ENCODE measurements at places on chromosomes 7 and 10.

DNA sequence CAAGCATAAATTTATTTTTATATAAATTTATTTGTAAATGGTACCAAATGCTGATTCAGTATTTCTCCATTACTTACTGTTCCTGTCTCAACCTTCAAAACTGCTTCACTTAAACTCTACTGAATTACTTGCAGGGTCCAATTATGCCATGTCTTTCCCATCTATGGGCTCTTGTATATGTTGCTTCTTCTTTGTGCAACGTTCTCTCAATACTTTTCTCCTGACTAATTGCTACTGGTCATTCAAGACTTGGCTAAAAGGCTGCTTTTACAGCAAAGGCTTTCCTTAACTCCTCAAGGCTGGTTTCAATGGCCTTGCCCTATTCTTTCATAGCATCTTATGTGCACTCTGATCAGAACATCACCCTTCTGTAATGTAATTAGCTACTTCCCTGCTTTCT, 67.9 kb downstream of the RNLS start:
- no peak for DNase-seq

- peak; percentile 46 for DNase-seq
Measured at GRCh38 chr7:144513334-144513733, 109.8 kb upstream of the NOBOX start.

- no peak for DNase-seq
Measured at GRCh38 chr10:99369126-99369525, 40.0 kb downstream of the CNNM1 start.

DNA sequence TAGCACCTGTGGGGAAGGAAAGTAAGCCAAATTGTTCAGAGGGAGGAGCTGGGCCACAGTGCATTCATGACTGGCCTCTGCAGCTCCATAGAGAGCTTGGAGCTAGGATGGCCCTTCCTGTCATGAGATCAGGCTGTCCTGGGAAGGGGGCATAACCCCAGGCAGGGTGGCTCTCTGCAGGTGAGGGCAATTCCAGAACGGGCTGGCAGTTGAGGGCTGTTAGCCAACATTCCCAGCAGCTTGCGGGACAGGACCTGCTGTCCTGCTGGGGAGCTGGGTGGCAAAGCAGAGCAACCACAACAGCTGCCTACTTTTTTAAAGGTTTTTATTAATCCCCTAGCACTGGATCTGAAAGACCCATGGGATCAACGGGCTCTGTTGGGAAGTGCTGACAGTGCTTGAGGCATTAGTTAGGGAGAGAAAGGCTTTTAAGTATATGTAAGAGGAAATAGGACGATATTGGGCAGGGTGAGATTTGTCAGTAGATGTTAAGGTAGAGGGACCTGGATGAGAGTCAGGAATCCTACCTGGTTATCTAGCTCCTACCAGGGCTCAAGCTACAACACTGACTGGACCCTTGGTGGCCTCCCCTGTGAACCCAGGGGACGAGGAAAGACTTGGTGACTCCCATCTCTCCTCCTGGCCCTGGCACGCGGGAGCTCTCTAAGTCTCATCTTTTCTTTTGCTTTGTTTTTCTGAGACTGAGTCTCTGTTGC, 77.8 kb downstream of the NAMPT start:
- DNase-seq: no peak

GRCh38 chr7:38846280-38846679, 62.7 kb downstream of the VPS41 start:
- peak; percentile 21 for DNase-seq

DNA sequence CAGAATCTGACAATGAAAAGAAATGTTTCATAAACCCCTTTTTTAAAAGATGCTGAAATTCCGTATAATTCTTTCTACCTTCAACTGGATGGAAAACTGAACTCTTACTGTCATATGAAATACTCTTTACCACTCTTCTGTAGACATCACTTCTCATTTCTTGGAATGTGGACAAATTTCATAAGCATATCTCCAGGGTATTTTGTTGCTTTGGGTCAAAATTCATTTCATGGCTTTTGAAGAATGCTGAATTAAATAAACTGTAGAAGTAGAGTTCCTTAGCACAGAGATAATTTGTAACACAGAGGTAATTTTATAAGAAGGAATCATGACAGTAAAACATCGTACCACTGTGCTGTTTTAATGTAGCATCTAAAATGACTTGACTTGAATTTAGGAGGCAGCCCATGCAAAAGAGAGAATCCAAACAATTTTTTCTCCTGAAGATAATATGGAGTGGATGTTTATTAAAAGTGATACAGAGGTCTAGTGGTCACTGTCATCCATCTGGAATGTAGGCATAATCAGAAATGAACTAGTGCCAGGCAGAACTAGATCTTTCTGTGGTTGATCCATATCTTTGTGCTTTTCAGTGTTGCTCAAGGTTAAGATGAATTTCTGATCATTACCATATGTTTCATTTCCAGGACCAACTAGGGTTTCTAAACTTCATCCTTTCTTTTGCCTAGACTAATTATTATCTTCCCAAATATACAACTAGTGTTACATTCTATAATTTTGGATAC, 492.0 kb downstream of the KIF20B start:
- no peak for DNase-seq

GRCh38 chr10:124872681-124873080, 69.2 kb upstream of the ZRANB1 start:
- DNase-seq: no peak

- DNase-seq: peak; percentile 90
Measured at GRCh38 chr10:17617031-17617911, at the start of gene HACD1. HACD1 (minus strand) TSS chr10:17617374; CDS start chr10:17617339, 35 bp downstream.

DNA sequence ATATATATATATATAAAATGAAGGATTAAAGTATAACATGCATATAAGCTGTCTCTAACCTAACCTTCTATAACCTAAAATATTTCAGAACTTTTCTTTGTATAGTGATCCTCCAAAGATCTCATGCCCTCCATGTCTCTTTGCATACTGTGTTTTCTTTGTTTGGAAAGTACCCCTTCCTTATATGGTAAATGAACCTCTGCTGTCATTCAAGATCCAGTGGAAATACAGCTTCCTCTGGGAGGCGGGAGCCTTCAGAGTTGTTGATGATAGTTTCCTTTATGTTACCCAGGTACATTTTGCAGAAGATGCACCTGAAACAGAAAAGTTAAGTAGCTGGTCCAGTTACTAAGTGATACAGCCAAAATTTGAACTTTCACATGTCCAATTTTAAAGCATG, 233.3 kb upstream of the FOXP2 start:
- no peak for DNase-seq

- no peak for DNase-seq
Measured at GRCh38 chr7:130899638-130900401, 165.8 kb upstream of the KLF14 start.

GRCh38 chr7:131244259-131244852, 83.3 kb upstream of the MKLN1 start:
- no peak for DNase-seq

DNA sequence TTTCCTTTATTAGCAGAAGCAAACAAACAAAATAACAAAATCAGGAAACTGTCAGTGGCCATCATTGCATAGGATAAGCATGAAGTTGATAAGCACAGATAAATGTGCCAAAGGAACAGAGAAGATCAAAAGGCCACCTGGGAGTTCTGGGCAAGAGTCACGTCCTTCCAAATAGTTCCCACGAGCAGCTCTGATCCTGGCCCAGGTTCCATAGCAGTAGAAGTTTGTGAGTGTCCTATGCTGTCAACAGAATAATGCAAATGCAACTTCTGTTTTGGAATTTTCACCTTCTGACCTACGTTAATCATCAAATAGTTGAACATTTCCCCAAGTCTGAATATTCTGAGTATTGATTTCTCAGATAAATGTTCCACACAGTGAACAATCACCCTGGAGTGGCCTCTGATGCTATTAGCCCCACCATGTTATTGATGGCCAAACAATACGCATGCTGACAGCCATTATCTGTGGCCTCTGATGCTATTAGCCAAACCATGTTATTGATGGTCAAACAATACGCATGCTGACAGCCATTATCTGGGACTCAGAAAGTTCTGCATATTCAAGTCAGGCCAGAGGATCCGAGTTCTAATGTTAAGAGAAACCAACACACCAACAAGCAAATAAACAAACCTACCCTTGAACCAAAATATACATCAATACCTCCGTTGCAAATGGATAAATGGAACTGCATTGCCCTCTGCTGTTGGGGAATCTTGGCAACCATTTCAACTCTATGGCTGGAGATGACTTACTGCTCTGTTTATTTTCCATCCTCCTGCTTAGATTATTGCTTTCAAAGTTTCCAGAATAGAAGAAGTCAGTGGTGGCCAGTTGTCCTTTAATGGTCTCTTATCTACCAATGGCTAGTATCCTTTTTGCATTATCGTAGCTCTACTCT, 63.3 kb downstream of the MRC1 start:
- no peak for DNase-seq

DNA sequence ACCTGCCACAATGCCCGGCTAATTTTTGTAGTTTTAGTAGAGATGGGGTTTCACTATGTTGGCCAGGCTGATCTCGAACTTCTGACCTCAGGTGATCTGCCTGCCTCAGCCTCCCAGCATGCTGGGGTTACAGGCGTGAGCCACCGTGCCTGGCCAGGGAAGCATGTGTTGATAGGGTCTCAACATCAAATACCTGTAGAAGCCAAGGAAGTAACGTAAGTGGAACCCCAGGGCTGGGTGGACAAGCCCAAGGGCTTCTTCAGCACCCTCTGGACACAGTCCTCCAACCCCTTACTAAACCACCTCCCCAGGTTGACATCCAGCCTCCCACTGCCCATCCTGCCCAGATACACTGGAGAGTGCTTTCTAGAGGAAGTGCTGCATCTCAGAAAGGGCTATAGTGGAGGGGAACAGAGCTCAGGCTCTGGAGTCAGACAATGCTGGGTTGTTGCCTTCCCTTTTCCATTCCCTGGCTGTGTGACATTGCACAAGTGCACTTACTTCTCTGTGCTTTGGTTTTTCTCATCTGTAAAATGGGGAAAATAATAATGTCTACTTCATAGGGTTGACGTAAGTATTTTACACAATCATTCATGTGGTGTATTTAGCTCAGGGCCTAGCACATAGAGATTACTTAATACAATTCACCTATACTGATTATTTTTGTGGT, 73.9 kb upstream of the KAT6B start:
- DNase-seq: no peak

- DNase-seq: no peak
Measured at GRCh38 chr7:47453093-47454061, 128.5 kb downstream of the TNS3 start.

DNA sequence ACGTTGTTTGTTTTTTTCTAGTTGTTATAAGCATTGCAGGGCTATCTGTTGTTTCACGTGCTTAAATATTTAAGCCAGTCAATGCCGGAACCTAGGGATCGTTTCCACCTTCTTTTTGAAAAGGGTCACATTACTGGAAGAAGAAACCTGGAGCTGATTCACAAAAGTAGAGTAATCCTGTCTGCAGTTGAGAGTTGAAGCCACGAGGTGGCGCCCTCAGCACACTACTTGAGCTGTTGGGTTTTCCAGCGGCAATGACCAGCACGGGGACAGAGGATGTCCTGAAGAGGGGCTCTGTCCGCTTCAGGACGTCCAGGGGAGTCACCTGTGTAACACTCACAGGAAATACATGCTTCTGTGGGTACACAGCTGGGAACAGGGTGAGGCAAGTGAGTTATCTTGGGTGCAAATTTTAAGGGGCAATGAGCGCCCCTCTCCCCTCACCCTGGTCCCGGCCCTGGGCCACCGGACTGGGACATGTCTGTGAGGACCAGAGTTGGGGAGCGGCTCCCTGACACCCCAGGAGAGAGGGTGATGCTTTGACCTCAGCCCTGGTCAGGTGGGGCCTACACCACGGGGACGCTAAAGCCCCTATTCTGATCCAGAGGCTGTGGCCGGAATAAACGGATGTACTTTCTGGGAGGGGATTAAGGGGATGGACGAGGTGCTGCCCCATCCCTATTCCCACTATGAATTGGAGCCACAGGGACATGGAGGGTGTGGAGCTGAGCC, 26.3 kb upstream of the WDFY4 start:
- peak; percentile 50 for DNase-seq

DNA sequence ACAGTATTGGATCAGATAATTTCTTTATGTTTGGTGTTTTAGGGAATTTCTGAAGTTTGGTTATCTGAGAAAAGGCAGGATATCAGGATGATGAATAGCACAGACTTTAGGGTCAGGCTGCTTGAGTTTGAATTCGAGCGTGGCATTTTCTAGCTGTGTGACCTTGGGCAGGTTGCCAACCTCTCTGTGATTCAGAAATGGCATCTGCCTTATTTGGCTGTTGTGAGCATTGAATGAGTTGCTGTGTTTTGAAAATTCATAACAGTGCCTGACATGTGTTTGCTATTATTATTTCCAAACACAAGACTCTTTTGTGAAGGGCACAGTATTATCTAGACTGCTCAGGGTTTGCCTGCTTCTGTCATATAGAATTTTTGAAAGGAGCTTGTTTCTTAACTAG, 66.9 kb downstream of the NXPH1 start:
- DNase-seq: peak; percentile 20

DNA sequence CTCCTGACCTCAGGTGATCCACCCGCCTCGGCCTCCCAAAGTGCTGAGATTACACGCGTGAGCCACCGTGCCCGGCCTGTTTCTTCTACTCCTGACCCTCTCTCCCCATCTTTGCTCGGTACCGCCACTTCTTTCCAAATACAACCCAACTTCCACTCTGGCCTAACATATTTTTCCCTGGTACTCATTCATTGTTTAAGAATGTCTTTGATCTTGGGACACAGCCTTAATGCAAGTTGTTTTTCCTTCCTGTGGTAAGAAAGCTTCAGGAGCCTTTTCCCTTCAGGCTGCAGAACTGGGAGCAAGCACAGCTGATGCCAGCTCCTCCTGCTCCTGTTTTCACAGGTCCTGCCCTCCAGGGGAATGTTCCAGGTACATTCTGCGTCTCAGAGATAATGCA, 13.7 kb downstream of the CALML3 start:
- DNase-seq: no peak

GRCh38 chr7:158842486-158842885, 13.2 kb upstream of the ESYT2 start:
- DNase-seq: no peak

DNA sequence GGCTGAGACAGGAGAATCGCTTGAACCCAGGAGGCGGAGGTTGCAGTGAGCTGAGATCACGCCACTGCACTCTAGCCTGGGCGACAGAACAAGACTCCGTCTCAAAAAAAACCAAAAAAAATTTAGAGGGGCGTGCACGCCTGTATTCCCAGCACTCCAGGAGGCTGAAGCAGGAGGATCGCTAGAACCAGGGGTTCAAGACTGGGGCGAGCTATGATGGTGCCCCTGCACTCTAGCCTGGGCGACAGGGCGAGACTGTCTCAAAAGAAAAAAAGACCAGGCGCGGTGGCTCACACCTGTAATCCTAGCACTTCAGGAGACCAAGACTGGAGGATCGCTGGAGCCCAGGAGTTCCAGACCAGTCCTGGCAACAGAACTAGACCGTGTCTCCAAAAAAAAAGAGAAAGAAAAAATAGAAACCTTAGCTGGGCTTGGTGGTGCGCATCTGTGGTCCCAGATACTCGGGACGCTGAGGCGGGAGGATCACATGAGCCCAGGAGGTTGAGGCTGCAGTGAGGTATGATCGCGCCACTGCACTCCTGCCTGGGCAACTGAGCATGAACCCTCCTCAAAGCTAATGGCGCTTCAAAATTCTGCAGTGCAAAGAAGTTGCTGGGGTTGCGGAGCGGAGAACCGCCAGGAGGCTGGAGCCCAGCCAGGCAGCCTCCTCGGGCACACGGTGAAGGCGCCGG, 382 bp upstream of the MBLAC1 start:
- no peak for DNase-seq

- no peak for DNase-seq
Measured at GRCh38 chr10:17161775-17162174, 32.2 kb upstream of the CUBN start.

All from HAP-1 (cell line).